ENCODE measurements at places on chromosomes 3 and 15.

- DNase-seq: no peak
Measured at GRCh38 chr15:70604666-70605315, 158.6 kb downstream of the UACA start.

DNA sequence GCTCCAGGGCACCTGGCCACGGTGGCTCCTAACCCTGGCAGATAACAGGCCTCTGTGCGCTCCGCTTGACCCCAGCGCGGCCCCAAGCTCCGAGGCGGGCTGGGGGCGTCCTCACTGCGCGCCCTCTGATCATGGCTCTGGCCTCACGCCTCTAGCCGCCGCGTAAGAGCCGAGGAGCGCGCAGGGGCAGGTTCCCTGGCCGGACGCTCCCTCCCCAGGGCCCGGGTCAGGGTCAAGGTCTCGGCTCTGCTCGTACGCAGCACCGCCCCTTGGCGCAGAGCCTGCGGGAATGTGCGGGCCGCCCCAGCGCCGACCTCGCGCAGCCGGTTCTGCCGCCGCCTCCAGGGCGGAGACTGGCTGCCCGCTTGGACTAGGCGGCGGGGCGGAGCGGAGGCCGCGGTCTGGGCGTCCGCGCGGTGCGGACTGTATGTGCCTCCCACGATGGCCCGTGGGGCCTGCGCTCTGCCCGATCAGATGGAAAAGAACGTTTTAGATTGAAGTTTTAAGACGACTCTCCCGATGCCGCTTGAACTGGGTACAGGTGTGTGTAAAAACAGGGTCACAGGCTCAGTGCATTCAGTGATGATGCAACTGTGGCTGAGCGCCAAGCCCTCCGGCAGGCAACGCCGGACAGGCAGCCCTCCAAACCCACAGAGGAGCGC is 40.8 kb downstream of the CHST14 start:
- DNase-seq: peak; percentile 88

DNA sequence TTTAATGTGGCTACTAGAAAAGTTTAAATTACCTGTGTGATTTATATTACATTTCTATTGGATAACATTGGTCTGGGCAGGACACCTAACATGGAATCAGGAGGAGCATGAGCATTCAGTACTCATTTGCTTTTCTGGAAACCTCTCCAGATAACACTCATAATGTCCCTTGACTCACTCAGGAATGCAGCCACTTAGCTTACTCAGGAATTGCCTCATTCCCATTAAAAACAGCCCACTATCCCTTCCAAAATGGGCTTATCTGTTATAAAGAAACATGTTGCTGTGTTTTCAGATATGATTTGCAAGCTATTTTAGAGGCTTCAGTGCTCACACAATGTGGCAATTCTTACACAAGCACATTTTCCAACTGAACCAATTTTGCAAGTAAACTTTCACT is 17.1 kb downstream of the GBE1 start:
- no peak for DNase-seq

- no peak for DNase-seq
Measured at GRCh38 chr15:26083896-26084295, 220.8 kb upstream of the ATP10A start.

DNA sequence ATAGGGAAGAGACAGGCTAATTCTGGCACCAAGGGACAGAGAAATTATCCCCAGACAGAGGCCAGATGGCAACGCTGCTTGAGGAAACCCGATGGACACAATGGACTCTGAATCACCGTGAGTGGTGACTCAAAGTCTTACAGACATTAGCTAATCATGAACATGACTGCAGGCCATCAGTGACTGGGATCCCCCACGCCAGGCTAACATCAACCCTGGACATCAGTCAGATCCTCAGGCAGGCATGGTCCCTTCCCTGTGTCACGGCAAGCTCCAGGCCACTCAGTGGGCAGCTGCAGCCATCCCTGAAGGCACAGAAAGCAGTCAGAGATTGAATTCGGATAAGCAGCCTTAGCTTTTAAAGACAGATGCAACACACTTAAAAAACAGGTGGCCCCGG is 23.8 kb upstream of the OXTR start:
- DNase-seq: no peak

DNA sequence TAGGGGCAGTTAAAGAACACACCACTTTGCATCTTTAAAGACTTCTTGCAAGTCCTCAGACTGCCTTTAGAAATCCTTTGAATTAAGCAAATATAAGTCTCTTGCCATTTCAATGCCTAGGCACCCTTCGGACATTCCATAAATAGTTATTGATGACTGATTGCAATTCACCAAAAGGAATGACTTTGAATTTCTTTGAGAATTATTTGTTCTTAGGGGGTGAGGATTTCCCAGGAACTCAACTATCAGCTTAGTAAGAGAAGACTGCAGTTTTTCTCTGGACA is 495 bp upstream of the MYEF2 start:
- no peak for DNase-seq

DNA sequence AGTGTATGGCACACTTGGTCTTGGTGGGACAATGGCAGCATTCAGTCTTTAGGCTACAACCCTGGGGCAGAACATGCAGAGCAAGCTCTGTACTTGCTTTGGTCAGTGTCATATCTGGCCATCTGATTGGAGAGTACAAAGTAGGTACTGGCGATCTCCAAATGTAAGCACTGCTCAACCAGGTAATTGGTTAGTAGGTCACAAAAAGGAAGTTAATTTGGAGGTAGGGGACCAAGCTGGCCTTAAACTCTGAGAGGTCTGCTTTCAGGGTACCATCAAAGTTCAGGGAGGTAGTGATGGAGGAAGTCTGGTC is 3.3 kb upstream of the ABHD5 start:
- no peak for DNase-seq

DNA sequence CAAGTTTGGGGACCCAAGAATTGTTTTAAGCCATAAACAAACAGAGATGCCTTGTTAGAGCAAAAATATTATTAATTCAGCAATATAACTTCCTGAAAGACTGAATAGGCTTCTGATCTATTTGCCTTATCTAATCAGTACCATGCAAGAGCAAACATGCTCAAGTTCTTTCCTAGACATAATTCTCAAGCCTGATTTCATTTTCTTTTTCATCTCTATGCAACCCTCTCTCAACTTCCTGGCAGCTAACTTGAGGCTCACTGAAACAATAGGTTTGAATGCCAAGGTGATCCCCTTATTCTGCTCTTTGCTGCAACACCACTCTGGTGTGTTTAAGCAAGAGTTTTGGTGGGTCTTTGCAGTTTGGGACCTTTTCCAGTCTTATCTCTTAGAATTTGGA is 230.9 kb upstream of the CD96 start:
- no peak for DNase-seq

DNA sequence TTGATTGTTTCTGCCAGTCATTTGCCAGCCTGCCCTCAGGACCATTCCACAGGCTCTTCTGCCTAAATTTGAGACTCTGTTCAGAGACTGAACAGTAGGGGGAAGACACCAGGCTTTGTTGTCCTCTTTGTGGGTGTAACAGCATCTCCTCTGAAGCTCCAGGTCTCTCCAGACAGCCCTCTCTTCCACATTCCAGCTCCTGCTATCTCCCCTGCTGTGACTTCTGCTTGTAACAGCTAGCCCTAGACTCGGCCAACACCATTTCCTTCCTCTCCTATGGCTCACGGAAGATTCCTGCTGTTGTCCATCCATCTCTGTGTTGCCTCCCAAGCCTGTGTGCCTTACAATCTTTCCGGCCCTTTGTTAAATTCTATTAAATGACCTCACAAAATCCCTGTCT is 40.2 kb downstream of the SUCLG2 start:
- no peak for DNase-seq

DNA sequence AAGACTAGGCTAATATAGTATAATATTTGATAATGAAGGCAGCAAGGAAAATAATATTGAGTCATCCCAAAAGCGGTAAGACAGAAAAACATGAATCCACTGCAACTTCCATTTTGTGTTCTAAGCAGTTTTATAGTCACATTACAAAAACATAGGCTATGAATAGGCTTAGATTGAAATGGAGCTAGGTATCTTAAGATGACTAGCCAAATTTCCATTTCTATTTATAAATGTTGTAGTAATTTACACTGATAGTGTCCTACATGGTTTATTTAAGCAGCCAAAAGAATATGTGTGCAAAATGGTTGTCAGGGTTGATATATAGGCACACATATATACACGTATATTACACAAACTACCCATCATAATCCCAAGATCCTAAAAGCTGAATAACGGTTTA is 82.0 kb downstream of the VPS13C start:
- DNase-seq: no peak

- DNase-seq: no peak
Measured at GRCh38 chr3:177710506-177710905, 513.2 kb upstream of the TBL1XR1 start.

- DNase-seq: no peak
Measured at GRCh38 chr3:161690299-161690620, 193.7 kb downstream of the OTOL1 start.

GRCh38 chr3:185658504-185658912 is 72.4 kb downstream of the SENP2 start:
- no peak for DNase-seq

DNA sequence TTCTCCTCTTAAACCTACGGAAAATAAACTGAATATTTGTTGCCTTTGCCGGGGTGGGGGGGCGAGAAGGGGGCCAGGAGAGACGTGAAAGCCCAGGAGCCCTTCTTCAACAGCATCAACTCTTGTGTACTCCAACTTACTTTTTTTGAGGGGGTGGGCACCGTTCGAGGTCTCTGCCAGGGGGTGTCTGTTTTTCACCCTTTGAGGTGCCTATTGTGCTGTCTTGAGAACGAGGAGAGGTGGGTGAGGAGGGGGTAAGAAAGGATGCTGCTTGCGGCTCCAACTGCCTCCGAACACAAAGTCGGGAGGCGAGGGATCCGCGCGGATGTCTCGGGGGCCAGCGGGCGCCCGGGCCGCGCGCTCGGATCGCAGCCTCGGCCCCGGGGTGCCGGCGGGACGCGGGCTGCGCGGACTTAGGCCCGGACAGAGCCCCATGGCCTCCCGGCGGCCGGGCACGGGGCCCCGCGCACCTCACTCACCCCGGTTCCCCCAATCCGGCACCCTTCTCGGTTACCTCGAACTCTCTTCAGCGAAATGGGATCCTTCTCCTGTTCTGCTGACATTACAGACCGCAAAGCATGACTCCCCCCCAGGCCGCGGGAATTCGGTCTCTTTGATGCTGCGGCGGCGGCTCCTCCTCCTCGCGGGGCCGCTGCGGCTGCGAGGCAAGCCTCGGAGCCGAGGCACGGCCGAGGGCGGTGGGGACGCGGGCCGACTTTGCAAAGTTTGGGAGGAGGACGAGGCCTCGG is 650 bp downstream of the PYGO1 start:
- DNase-seq: peak; percentile 17

- peak; percentile 79 for DNase-seq
Measured at GRCh38 chr3:46378426-46378942, 7.7 kb downstream of the CCR5 start.

- DNase-seq: no peak
Measured at GRCh38 chr3:170056710-170057454, 19.1 kb downstream of the GPR160 start.

DNA sequence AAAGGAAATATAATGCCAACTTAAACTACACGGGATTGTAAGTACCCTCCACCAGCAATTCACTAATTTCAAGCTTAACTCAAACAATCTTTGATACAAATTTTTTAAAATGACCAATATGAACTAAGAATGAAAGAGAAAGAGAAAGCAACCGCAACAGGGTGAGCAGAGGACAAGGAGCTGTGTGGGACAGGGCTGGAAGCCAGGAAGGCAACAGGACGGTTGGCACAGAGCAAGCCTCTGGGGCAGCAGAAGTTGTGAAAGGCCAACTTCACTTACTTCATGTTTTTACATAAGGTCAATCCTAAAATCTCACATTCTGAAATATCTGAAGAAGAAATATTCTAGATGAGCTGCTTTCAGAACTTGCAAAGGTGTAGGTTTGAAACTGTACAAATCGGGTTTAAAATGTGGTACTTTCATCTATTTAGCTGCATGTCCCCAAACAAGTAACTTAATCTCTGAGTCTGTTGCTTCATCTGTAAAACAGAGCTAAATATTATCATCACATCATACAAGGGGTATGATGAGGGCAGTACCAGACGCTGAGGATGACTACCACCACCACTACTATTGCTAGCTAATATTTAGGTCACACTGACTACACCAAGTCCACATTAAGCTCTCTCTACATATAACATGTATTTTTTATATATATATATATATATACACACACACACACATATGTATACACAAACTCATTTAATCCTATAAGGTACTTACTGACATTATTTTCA is 101.7 kb downstream of the IGSF11 start:
- no peak for DNase-seq

DNA sequence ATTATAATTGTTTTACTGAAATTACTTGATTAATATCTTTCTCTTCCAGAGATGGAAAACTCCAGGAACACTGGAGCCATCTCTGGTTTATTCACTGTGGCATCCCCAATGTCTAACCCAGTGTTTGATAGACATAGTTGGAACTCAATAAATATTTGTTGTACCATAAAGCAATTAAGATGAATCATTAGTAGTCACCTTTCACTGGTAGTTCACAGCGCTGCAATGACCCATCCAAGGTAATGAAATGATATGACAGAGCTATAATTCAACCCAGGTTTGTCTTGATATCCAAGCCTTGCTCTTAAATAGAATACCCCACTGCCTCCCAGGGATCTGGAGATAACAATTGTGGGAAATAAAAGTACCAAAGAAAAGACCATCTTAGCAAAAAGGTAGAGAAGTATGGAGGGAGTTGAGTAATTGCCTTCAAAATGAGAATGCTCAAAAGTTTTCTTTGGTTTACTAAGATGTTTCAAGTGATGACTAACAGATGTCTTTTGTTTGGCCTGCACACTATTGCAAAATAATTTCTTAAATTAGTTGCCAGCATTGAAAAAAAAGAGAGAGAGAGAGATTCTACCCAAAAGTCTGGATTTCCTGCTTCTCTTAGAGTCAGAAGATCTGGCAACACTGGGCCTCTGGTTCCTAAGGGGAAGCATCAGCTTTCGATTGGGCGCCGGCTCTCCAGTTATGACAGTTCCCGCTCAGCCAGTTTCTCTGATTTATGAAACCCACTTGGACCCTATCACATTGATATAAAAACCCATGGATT is 348.5 kb downstream of the ERC2 start:
- DNase-seq: peak; percentile 28

- no peak for DNase-seq
Measured at GRCh38 chr3:5767304-5767703, 579.8 kb downstream of the EDEM1 start.

DNA sequence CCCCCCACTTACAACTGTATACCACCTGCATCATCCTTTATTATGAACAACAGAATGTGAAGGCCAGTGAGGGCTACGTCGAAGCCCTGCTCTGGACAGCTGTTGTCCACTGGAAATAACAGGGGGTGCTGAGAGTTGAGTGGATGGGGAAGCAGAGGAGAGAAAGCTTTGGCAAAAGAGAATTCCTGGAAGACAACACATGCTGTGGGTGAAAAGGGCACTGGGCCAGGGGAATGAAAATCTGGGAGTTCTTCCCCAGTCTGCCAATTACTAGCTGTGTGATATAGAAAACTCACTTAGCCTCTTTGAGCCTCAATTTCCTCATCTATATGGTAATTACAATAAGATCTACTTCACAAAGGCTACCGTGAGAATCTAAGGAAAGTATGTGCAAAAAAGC is 40.7 kb downstream of the FSTL1 start:
- no peak for DNase-seq

GRCh38 chr3:28576614-28577200 is 228.1 kb upstream of the AZI2 start:
- no peak for DNase-seq

All from colonic mucosa (tissue), 4 donors.